ENCODE measurements at places on chromosomes 12 and 14.

DNA sequence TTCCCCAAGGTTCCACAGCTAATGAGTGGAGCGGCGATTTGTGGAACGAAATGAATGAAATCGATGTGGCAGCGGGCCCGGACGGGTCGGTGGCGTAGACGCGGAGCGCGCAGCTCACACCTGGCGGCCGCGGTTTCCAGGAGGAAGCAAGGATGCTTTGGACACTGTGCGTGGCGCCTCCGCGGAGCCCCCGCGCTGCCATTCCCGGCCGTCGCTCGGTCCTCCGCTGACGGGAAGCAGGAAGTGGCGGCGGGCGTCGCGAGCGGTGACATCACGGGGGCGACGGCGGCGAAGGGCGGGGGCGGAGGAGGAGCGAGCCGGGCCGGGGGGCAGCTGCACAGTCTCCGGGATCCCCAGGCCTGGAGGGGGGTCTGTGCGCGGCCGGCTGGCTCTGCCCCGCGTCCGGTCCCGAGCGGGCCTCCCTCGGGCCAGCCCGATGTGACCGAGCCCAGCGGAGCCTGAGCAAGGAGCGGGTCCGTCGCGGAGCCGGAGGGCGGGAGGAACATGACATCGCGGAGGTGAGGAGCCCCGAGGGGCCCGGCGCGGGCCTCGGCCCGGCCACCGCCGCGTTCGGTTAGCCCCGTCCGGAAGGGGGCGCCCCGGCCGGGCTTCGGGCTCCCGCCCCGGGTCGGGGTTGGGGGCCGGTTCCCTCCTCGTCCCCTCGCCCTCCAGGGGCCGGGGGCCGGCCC, at the start of gene PTPN11:
TSS of gene PTPN11 (plus strand) at position 340 of the 689 bp plus-strand sequence. CDS start at position 505, 165 bp downstream.
- DNase-seq: peak; percentile 85

DNA sequence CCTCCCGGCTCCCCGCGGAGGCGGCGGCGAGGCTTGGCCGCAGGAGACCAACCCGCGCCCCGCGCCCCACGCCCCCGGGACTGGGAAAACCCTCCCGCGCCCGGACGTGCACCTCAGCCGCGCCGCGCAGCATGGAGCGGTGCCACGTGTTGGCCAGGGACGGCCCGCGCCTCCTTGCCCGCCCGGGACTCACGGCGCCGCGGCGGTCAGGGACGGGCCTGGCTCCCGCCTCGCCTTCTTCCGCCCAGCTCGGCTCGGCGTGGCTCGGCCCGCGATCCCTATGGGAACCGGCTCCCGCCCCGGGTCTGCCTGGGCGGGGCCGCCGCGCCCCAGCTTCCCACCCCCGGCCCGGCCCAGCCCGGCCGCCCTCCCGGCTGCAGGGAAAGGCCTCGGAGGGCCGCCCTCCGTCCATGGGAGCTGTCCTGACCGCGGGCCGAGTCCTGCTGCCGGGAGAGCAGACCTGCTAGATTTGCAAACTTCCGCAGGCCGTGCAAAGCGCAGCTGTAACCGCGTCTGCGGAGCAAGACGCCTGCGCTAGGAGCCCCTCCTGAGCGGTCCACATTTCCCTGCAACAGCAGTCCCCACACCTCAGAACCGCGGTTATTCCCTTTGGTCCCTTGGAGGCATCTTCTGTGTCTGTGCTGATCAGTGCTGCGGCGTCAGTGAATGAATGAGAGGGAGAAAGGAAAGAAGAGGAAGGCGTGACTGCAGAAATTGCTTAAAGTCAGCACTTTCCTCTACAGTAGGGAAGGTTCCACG, at the start of gene CDKL1:
TSS of gene CDKL1 (minus strand) at position 251 of the 759 bp plus-strand sequence. CDS start 1,013 bp downstream, outside the sequence.
- peak; percentile 67 for DNase-seq

DNA sequence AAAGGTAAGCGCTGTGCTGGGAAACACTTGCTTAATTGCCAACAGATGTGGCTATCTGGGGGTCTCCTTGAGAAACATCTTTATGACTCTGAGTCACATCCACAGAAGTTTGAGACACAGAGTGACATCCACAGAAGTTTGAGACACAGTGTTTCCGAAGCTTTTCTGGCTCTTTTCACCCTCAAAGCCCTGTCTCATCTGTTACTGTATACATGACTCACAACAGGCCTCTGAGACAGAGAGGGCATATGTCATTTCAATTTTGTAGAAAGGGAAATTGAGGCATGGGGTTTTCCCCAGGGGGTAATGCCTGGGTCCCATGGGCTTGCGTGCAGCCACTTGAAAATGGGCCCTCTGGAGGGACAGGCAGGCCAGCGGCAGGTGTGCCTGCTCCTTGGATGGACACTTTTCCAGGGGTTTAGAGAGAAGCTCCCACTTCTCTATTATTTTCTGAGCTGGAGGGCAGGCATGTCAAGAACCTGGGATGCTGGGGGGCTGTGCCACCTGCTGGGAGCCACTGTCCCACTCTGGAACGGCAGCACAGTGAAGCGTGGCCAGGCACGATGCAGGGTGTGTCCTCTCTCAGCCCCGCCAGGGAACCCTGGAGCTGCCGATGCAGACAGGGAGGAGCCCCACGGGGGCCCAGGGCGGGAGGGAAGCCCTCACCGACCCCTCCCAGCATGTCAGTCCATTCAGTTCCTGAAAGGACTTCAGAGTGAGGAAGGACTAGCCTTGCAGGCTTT, 111.3 kb upstream of the FKBP4 start:
- DNase-seq: no peak

DNA sequence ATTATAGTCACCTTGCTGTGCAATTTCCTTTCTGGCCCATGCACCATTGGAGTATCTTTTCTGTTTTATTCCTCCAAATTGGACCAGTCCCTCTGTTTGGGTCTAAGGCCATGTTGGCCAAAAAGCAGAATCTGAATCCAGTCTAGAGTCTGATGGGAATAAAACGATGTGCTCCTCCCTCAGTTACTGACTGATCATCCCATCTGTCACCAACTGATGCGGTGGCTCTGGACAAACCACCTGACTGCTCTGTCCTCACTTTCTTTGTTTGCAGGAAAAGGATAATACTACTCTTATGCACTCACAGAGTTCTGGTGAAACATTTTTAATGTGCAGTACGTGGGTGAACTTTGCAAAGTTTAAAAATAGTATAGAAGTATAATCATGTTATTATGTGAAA, 120.2 kb upstream of the HIF1A start:
- DNase-seq: no peak

DNA sequence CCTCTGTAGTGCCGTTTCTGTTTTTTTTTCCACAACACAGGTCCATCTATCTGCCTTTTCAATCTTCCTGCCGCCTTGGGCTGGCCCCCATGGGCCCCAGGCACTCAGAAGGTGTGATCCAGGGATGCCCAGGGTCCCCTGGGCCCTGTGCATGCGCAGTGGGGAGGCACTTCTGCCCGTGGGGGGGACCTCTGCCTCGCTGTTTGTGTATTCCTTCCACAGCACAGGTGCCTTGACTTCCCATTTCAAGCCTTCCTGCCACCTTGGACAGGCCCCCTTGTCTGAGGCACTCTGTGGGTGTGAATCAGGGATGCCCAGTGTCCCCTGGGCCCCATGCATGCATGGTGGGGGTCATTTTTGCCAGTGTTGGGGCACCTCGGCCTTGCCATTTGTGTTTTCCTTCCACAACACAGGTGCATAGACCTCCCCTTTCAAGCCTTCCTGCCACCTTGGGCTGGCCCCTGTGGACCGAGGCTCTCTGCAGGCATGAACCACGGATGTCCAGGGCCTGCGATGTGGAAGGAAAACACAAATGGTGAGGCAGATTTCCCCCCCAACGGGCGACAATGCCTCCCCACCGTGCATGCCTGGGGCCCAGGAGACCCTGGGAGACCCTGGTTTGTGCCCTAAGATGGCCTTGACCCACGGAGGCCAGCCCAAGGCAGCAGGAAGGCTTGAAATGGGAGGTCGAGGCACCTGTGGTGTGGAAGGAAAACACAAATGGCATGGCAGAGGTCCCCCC, 366.5 kb downstream of the ALG10 start:
- DNase-seq: no peak

DNA sequence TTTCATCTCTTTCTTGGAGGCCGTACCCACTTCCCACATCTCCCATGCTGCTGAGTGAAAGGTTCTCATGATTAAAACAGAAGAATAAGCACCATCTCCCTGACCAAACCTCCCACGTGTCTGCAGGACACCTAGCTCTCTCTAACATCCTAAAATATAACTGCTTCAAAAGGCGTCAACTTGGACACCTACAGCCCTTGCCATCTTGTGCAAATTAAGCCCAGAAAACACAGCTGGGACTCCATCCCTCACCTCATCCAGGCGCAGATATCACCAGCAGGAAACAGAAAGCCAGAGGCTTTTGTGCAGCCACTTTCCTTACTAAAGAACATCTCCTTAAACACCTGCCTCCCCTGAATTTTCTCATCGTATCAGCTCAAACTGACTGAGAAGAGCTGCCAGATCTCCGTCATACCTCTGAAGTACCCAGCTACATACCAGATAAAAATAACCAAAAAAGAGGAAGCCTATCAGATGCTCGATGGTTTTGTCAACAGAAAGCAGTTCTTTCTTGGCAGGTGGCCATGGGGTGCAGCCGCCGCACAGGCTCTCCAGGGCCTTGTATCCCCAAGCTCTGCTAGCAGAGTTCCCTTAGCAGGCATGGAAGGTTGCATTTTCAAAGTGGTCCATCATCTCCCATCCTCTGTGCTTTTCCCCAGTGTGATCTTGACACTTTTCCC, 28.8 kb downstream of the MAP3K9 start:
- DNase-seq: peak; percentile 63

GRCh38 chr14:51228890-51229289, 11.2 kb upstream of the TMX1 start:
- DNase-seq: no peak

DNA sequence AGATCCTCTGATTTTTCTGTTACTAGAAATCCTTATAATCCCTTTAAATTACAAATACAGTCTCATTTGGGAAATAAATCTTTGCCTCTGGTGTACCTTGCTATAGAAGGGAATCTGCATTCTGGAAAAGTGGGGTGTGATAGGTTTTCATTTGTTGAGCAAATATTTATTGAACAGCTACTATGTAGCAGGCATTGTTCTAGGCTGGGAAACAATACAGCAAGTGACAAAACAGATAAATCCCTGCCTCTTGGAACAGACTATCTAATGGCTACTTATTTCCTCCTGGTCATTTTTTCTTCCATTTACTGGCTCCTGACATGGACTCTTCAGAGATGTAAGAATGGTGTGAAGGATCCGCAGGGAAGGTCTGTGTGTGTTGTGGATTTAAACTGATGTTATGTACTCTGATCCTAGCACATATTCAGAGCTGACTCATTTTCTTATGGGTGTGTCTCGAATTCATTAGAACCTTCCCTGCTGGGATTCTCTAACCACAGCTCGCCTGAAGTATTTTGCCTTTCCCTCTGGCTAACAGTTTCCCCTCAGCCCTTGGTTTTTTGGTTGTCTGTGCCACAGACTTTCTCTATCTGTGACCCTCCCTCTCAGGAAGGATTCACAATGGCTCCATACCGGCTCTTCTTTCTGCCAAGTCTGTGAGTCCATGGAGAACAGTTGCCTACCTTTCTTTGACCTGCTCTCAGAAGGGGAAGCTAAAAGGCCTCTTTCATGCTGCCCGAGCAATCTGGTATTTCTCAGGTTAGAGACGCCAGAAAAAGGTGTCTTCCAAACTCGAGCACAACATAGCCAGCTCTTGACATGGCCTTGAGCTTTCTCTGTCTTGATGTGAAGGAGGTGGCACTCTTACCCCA, 53.7 kb downstream of the TMTC2 start:
- DNase-seq: peak; percentile 20

DNA sequence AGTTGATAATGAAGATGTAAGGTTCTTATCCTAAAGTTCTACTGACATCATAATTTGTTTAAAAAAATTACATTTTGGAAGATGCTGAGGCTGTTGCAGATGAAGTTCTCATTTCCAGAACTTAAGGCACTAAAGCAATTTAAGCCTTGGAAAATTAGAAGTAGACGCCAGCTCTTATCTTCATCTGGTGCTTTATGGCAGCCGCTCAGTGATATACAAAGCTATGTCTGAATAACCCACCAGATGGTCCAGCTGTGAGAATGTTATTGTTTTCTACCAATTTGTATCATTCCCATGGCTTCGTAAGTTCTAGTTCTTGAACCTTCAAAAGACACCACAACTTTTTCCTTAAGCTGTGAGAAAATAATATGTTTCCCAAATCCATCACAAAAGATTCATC, 212.1 kb upstream of the ARID2 start:
- no peak for DNase-seq

DNA sequence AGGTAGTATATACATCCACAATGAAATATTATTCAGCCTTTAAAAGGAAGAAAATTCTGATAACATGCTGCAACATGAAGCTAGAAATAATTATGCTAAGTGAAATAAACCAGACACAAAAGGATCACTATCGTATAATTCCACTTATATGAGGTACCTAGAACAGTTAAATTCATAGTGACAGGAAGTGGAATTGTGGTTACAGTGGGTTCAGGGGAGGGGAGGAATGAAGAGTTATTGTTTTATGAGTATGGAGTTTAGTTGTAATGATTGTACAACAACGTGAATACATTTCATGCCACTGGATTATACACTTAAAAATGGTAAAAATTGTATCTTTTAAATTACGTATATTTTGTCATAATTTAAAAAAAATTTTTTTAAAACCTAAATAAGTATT, 21.0 kb downstream of the EEA1 start:
- peak; percentile 56 for DNase-seq

GRCh38 chr14:58788655-58789503, 151.1 kb downstream of the DACT1 start:
- no peak for DNase-seq

- no peak for DNase-seq
Measured at GRCh38 chr14:96576359-96576758, 74.2 kb downstream of the PAPOLA start.

DNA sequence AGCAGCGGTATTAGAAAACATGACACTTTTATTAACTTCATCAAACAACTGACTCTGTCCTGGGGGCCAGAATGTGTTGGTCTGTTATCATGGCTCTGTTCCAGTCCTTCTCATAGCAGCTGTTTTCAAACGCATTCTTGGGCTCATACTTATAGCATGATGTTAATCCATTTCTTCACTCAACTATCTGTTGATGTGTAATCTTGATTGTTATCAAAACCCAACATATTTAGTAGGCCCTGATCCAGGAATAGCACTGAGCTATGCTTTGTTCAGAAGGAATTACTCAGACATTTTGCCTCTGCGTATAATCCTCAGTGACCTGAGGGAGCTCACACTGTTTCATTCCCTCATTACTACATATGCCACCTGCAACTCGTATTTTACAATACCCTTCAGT, 315.9 kb downstream of the BMP4 start:
- DNase-seq: no peak

DNA sequence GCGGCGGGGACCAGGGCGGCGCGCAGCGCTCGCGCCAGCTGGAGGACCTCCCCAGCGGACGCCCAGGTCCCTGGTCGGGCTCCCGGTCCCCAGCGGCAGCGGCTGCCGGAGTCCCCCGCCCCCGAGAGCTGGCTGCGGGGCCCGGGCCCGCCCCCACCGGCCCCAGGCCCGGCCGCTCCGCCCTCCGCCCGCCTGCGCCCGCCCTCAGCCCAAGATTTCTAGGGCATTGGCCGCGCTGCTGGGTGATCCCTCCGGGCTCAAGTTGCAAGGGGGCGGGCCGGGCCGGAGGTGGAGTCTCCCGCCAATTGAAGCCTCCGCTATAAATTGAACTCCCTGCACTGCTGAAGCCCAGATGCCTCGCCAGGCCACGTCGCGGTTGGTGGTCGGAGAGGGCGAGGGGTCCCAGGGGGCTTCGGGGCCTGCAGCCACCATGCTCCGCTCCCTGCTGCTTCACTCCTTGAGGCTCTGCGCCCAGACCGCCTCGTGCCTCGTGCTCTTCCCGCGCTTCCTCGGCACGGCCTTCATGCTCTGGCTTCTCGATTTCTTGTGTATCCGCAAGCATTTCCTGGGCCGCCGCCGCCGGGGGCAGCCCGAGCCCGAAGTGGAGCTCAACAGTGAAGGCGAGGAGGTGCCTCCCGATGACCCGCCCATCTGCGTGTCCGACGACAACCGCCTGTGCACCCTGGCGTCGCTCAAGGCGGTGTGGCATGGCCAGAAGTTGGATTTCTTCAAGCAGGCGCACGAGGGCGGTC, at the start of gene DIO3:
TSS of gene DIO3 (plus strand) at position 351 of the 752 bp plus-strand sequence.
- no peak for DNase-seq

GRCh38 chr14:60935319-60935718, 45.6 kb downstream of the TRMT5 start:
- DNase-seq: no peak
